ENCODE measurements at places on chromosomes 11 and 22. TPM values are rescaled to one million over a fixed set of nuclear protein-coding genes. Genes with fewer than 3 reads are reported as not detected.

The MUC6 gene
- not detected for total RNA-seq

The WNT7B gene
- total RNA-seq, result not detected

The RNH1 gene
- 126 TPM for total RNA-seq

The CCDC179 gene
- not detected for total RNA-seq
